ENCODE measurements at places on chromosomes 5 and 9.

- DNase-seq = no peak
Observed at GRCh38 chr5:61569353-61569752, 237.3 kb downstream of the ZSWIM6 start.

DNA sequence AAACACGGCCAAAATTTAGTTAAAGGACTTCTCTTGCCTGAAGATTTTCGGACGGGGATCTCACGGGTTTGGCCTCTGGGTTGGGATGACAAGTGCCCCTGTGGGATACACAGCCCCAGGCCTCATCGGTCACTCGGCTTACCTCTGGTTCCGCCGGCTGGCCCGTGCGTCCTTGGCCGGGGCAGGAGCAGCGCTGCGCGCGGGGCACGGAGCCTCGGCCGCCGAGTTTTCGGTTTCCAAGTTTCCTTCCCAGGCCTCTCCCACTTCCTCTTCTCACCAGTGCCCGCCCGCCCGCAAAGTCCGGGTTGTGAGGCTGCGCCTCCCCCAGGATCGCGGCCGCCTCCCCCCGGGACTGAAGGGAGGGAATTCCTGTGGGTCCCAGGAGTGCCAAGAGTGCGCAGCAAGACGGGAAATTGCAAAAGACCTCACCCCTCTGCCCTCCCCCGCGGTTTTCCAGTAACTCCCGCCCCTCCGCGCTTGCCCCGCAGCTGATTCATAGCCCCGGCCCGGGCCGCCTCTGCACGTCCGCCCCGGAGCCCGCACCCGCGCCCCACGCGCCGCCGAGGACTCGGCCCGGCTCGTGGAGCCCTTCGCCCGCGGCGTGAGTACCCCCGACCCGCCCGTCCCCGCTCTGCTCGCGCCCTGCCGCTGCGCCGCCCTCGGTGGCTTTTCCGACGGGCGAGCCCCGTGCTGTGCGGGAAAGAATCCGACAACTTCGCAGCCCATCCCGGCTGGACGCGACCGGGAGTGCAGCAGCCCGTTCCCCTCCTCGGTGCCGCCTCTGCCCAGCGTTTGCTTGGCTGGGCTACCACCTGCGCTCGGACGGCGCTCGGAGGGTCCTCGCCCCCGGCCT is at the start of gene OSMR:
OSMR (plus strand) TSS at position 487 of the 853 bp plus-strand sequence. CDS start 23,033 bp downstream, outside the sequence.
- no peak for DNase-seq

GRCh38 chr5:65190328-65191053 is 291.2 kb downstream of the ADAMTS6 start:
- DNase-seq = no peak

DNA sequence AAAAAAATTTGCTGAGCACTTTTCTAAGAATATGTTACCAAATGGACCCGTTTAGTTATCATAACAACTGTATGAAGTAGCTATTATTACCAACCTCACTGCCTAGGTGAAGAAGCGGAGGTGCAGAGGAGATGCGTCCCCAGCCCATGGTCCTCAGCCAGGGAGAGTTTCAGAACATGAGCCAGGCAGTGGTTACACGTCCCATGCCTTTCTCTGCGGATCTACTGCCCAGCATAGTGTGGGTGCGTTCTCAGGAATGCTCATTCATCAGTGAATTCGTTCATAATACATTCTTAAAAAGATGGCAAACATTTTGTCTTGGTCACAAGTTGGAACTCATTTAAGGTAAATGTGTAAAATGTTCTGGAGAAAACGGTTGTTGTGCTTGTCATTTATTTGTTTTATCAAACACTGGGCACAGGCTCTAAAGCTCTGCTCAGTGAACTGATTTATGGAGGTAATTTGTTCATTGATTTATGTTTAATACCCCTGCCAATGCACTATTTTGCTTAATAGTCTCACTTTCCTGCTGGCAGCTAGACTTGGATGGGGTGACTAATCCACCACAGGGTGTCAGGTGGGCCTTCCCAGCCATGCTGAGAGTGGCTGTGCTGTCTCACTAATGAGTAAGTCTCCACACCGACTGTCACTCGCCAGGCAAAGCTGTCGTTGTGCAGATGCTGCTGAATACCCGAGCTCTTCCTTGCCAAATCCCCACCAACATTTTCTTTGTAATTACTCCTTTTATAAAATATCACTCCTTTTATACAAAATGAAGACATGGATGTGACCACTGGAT is 248.8 kb downstream of the TENT4A start:
- no peak for DNase-seq

GRCh38 chr9:70318002-70318401 is 59.2 kb downstream of the SMC5 start:
- no peak for DNase-seq

GRCh38 chr9:79362100-79363081 is 209.4 kb upstream of the TLE4 start:
- no peak for DNase-seq

DNA sequence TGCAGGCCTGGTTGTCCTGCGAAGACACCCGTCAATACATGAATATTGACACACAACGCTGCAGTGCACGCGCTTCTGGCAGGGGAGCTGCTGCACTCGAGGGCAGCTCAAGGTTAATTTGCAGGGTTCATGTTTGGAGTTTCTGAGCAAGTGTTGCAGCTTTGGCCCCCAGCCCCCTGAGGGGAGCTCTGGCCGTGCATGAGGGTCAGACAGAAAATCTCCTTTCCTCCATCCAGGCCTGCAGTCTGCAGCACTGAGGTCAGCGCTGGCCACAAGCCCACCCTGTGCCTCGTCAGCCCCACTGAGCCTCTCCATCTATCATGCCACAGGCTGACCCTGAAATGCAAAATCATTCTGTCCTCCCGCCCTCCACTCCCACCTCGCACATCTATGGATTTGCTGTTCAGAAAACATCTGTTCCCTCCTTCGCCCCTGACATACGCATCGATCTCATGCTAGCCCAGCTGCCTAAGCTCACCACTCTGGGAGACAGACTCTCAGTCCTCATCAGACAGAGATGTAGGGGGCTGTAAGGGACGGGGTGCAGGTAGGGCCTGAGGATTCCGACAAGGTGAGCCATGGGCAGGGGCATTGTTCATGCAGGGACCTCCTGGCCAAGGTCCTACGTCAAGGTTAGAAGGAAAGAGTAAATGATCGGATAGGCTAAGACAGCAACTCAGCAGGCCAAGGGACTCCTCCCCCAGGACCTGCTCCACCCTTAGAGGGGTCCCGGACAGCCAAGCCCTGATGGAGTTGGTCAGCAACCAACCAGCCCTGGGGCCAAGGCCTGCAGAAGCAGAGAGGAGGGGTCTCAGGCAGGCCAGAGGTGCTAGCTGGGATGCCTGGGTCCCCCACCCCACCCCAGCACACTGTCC is 125.1 kb downstream of the KCNIP1 start:
- DNase-seq = no peak

DNA sequence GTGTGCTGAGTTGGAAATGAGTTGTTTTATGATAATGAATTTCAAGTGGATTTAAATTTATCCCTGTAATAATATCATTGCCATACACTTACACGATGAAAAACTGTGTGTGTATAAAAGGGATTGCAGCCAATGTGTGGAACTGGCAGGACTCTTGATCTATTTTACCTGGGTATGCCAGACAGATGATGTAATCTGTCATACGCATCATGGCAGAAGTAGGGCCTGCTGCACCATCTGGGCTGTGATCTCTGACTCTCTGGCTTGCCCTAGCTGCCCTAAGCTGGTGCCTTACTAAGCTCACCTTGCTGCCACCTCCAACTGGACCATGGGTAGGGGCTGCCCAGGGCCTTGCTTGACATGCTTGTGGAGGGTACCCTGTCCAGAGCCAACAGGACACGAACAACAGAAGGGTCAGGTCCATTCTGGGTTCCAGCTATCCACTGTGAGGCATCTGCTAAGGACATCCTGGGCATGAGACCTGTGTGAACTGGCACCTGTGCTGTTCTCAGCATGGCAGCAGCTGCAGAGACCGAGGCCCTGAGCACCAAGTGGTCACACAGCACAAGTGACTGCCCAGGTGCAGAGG is 184.2 kb downstream of the FSTL4 start:
- no peak for DNase-seq

DNA sequence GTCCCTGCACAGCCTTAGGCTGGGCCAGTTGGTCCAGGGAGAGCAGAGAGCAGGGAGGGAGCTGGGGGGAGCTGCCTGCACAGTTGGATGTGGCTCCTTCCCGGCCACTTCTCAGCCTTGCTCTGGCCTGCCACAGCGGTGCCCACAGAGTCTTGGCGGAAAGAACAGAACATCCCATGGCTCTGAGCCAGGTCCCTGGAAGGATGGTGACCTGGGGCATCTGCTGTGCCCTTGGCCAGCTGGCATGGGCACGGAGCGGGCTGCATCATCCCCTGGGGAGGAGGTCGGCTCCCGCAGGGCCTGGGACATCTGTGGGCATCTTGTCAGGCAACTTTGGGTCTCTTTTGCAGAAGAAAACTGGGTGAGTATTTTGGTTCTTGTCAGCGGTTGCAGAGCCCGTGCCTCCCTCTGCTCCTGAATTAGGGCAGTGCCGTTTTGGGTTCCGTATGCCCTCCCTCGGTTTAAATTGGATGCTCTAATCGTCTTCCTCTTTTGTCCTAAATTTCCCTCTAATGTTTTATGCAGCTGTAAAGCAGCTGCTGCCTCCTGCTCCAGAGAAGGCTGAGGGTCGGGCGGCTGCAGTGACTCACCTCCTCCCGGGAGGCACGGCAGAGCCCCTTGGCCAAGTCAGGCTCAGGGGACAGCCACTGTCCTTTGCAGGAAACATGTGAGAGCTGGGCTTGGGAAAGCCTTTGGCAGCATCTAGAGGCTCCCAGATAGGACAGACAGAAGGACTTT is 10.5 kb upstream of the NACC2 start:
- DNase-seq = no peak

- DNase-seq = peak; percentile 15
Observed at GRCh38 chr9:110048976-110049698, 158.8 kb downstream of the C9orf152 start.

GRCh38 chr5:53080271-53080670 is 29.3 kb downstream of the MOCS2 start:
- DNase-seq = no peak

DNA sequence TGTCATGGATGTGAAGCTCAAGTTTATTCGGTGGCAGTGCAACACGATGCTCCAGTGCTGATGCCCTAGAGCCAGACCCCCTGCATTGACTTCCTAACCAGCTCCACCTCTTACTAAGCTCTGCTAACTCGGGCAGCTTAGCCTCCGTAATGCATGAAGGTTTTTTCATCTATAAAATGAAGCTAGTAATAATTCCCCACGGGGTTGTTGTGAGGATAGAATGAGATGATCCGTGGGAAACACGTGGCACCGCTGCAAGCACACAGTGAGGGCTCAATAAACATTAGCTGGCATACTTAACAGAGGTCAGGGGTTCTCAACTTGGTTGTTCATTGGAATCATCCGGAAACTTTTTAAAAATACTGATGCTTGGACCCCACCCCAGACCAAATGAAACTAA is 6.8 kb downstream of the ENC1 start:
- no peak for DNase-seq

GRCh38 chr5:39146831-39147540 is 72.4 kb downstream of the FYB1 start:
- no peak for DNase-seq

DNA sequence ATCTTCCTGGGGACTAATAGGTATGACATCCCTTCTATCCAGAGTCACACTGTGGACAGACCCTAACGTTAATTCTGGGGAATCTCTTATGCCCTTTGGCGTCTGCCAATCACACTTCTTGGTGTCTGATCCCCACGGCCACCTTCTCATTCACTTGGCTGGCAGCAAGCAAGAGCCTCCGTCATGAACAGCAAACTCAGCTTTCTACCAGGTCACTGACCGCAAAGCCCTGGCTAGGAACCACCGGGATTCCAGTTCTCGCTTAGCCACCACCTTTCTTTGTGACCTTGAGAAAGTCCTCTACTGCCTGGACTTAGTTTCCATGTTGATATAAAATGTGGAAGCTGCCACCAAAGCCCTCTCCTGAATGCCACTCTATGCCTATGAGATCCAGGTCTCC is 67.7 kb upstream of the FCN1 start:
- no peak for DNase-seq

GRCh38 chr5:14445576-14446290 is 135.9 kb upstream of the OTULINL start:
- no peak for DNase-seq

DNA sequence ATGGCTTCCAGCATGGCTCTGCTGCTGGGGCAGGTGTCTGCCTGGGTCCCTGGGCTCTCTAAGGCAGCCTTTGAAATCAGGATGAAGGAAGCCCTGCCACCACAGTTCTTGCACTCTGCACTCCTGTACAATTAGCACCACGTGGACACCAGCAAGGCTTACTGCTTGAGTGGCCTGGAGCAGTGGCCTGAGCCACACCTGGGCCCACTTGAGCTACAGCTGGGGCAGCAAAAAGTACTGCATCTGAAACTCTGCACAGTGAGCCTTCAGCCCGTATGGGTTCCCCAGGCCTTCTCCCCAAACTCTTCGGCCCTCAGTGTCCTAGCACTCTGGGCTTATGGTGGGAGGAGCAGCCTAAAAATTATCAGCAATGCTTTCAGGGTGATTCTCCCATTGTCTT is 8.0 kb upstream of the INIP start:
- DNase-seq = no peak

GRCh38 chr5:96856371-96856770 is 19.9 kb upstream of the ERAP2 start:
- DNase-seq = no peak

GRCh38 chr9:100637787-100638186 is 59.9 kb downstream of the CAVIN4 start:
- DNase-seq = no peak

GRCh38 chr9:26170190-26170589 is 491.9 kb upstream of the TUSC1 start:
- DNase-seq = no peak

DNA sequence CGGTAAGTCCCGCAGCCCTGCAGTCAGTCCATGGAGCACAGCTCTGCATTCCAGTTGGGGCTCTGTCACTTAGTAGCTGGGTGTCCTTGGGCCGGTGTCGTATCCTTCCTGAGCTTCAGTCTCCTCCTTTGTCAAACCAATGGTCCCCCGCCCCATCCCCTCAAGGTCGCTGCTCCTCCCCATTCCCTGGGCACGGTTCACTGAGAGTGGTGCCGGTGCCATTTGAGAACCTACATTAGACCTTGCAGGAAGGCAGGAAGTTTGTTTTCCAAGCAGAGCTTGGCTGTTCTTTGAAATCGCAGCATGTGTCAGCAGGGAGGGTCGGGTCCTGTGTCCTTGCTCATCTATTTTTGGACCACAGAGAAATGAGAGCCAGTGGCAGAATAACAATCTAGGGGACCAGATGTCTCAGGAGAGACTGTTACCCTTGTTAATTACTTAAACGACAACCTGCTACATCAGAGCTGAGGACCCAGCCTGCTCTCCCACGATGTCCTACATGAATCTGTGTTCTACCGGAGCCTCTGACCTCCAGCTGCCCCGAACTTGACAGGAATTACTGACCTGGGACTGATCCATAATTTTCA is 21.7 kb upstream of the BARHL1 start:
- DNase-seq = no peak

GRCh38 chr5:74373076-74373475 is 267.5 kb downstream of the ENC1 start:
- DNase-seq = no peak

DNA sequence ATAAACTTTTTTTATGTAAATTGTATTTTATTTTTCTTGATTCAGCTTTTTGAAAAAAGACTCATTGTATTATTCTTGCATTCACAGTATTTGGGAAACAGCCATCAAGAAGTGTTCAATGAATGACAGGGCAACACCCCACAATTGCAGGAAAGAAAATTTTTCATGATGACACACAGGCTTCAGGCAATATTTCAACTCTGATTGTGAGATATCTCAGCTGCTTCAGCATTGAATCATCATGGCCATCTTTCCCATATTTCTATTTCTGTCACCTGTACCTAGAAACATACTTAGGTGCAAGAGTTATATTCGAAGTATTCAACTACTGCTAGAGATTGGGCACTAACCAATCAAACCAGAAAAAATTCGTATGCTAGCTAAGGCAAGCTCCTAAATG is 446.0 kb downstream of the ISL1 start:
- no peak for DNase-seq

All from cortex of kidney (tissue), 1 donor.